Activated T-cell treated with anti-CD3 and anti-CD28 coated beads, Interleukin-2, amount 50 U/mL, for 24 hours (primary cell): ENCODE measurements at places on chromosomes 3 and 15.

DNA sequence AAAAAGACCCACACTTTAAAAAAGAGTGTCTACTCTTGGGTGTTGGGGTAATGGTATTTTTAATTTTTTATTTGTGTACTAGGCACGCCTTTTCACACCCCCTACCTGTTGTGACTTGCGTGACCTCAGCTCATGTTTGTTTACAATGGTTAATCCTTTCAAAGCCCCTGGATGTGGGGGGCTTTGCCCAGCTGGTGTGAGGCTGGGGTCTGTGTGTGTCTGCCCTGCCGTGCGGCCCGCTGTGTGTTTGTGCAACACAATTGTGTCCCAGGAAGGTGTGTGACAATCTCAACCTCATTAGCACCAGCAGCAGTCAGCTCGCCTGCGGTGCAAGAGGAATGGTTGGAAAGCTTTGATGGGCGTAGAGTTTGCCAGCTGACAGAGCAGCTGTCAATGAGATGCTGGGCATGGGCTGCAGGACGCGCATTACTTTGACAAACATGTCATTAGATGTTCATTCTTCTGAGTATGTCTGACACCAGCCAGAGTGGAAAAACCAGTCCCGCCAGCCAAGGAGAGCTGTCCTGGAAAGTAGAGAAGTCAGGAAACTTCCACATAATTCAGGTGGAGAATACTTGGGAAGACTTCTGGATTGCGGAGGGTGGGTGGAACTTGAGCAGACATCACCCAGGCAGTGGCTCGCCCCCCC lies 9.6 kb downstream of the LRRK1 start:
- no peak overlapping the region for H3K27ac ChIP-seq
- H3K4me1 ChIP-seq = no peaks in the 10 kb centered on the region

DNA sequence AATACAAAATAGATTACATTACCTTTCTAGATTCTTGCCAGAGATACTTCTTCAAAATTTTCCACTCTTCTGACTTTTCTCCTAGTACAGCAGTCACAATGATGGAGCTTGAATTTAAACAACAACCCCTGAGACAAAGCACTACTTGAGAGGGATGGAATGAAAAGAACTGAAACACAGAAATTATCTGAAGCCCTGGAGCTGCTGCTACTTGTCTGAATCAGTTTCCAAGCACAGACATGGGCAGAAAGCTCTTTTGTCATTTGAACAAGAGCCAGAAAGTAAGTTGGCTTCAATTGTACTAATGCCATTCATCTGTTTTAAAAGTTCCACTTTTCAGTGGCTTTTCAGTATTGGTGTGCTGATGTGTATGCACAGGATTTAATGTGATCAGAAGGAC lies 718.5 kb upstream of the ARPP21 start:
- H3K4me1 ChIP-seq = no peaks in the 10 kb centered on the region
- no peaks in the 10 kb centered on the region for H3K36me3 ChIP-seq
- H3K4me3 ChIP-seq = no peak overlapping the region

GRCh38 chr15:85477730-85478129 lies 97.3 kb downstream of the AKAP13 start:
- peak overlapping the region; percentile 77 for H3K27ac ChIP-seq
- no peaks in the 10 kb centered on the region for H3K27me3 ChIP-seq
- DNase-seq = no peak
- peaks cover 94% of the 10 kb centered on the region for H3K4me1 ChIP-seq
- no peak overlapping the region for H3K4me3 ChIP-seq

- peaks cover 55% of the 10 kb centered on the region for H3K4me1 ChIP-seq
- H3K27ac ChIP-seq = peak overlapping the region; percentile 58
- no peaks in the 10 kb centered on the region for H3K27me3 ChIP-seq
- DNase-seq = peak; percentile 71
- peak overlapping the region; percentile 16 for H3K4me3 ChIP-seq
These were observed 108.5 kb downstream of the APBA2 start for GRCh38 chr15:28994142-28994830.

- DNase-seq = no peak
- no peak overlapping the region for H3K4me3 ChIP-seq
- H3K27me3 ChIP-seq = peaks cover 44% of the 10 kb centered on the region
- no peak overlapping the region for H3K27ac ChIP-seq
- H3K4me1 ChIP-seq = no peaks in the 10 kb centered on the region
These were observed 39.3 kb downstream of the LRRK1 start for GRCh38 chr15:100958326-100959065.

GRCh38 chr15:69061414-69061842 lies 46.9 kb downstream of the NOX5 start:
- DNase-seq = no peak
- H3K27ac ChIP-seq = no peak overlapping the region
- no peaks in the 10 kb centered on the region for H3K36me3 ChIP-seq

DNA sequence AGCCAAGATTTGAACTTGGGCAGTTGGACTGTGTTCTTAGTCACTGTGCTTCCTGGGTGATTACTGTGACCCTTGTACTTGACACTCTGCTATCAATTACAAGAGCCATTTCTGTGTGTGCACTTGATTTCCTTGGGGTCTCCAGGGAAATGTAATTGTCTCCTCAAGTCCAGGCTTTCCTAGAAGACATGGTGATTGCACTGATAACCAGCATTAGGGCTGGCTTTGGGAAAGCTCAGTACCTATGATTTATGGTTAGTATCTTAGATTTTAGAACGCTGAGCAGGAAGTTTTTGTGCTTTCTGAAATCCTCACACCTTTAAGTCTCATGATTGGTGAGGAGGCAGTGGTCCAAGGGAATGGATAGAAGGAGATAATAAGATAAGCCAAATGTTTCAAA lies 1.6 kb upstream of the CLDN11 start:
- peaks cover 54% of the 10 kb centered on the region for H3K27me3 ChIP-seq
- H3K36me3 ChIP-seq = no peaks in the 10 kb centered on the region
- no peak overlapping the region for H3K4me3 ChIP-seq
- no peak overlapping the region for H3K27ac ChIP-seq
